Pancreas (tissue), 10 donors: ENCODE measurements at places on chromosomes 4 and X.

DNA sequence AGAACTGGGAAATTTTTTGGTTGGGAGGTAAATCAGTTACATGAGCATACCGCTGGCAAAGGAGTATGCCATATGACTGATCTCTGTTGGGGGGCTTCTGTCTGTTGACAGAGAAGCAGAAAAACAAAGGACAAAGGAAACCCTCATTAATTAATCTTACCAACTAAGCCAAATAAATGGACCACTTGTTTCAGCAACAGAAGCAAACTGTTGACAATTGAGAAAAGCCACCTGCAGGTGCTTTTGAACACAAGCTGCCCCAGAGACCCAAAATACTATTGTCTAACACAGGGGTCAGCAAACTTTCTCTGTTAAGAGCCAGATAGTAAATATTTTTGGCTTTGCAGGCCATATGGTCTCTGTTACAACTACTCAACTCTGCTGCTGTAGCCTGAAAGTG is 7.0 kb upstream of the FRYL start:
- H3K27me3 ChIP-seq, result no peaks in the 10 kb centered on the region
- DNase-seq, result no peak
- no peak overlapping the region for H3K27ac ChIP-seq
- H3K4me3 ChIP-seq, result no peak overlapping the region

- no peaks in the 10 kb centered on the region for H3K27me3 ChIP-seq
- no peaks in the 10 kb centered on the region for H3K36me3 ChIP-seq
- no peaks in the 10 kb centered on the region for H3K4me1 ChIP-seq
- no peak overlapping the region for H3K4me3 ChIP-seq
- no peak overlapping the region for H3K27ac ChIP-seq
Observed at GRCh38 chr4:117334451-117335188, 249.2 kb upstream of the TRAM1L1 start.

DNA sequence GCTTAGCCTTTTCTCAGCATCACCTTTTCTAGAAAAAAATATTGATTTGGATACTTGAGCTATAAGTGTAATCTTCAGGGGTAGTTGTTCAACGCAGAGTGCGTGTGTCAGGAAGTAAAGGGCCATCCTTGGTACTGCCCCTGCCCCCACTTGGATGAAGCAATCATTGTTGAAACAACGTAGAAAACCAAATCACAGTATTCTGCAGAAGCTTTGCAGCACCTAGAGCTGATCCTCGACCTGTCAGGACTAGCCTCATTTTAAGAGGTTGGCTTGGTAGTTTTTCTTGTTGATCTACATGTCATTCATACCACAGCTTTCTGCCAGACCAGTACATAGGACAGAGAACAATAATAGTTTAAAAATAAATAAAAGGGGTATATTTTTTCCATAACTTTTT is 65.3 kb upstream of the MYOZ2 start:
- H3K27ac ChIP-seq, result no peak overlapping the region
- H3K36me3 ChIP-seq, result no peaks in the 10 kb centered on the region

DNA sequence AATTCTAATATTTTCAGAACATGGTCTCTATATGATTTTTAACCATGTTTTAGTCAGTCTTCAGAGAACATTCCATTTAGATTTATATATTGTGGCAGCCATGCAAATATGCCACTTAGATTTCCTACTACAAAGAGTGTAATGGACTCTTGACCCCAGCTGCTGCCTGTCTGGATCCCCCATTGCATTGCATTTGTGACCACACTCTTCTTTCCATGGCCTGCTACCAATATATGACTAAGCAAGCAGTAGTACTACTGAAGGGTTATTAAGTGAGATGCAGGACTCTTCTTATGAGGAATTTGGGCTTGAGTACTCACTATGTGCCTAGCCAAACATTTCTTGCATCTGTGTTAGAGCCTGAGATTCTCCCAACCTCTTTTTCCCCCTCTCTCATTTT is 306.8 kb downstream of the PDHA2 start:
- H3K36me3 ChIP-seq, result no peaks in the 10 kb centered on the region
- H3K27me3 ChIP-seq, result no peaks in the 10 kb centered on the region
- H3K27ac ChIP-seq, result no peak overlapping the region
- no peak overlapping the region for H3K4me3 ChIP-seq

DNA sequence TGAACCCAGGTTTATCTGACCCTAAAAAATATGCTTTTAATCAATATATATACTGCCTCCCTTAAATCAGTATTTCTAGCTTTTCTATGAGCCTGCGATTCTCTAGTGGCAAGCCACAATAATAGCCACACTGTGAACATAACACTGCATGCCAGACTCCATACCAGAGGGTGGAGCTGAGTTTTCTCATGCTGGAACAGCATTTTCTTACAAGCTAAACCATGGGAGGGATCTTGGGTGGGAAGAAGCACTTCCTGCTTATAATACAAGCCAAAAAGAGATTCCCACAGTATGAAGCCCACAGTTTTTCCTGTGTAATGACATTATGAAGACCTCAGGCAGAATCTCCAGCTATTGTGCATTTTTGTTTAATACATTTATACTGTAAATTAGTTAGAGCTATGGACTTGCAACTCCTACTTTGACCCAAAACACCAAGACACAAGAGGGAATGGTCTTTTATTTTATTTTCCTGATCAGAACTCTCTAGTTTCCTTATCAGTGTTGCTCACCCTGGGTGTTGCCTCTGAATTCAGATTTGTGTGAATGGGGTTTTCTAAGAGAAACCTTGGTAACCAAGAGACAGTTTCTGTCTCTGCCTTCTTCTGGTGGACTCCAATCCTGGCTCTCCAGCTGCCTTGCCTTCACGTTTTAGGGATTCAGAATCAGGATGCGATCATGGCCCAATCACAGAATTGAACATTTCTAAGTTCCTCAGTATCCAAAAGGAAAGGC is 74.5 kb upstream of the EOLA2 start:
- H3K4me3 ChIP-seq, result no peak overlapping the region
- H3K4me1 ChIP-seq, result no peaks in the 10 kb centered on the region
- H3K27me3 ChIP-seq, result no peaks in the 10 kb centered on the region
- no peak for DNase-seq

- no peaks in the 10 kb centered on the region for H3K27me3 ChIP-seq
- DNase-seq, result no peak
- H3K36me3 ChIP-seq, result no peaks in the 10 kb centered on the region
Observed at GRCh38 chrX:45591650-45592049, 391.0 kb upstream of the DIPK2B start.

DNA sequence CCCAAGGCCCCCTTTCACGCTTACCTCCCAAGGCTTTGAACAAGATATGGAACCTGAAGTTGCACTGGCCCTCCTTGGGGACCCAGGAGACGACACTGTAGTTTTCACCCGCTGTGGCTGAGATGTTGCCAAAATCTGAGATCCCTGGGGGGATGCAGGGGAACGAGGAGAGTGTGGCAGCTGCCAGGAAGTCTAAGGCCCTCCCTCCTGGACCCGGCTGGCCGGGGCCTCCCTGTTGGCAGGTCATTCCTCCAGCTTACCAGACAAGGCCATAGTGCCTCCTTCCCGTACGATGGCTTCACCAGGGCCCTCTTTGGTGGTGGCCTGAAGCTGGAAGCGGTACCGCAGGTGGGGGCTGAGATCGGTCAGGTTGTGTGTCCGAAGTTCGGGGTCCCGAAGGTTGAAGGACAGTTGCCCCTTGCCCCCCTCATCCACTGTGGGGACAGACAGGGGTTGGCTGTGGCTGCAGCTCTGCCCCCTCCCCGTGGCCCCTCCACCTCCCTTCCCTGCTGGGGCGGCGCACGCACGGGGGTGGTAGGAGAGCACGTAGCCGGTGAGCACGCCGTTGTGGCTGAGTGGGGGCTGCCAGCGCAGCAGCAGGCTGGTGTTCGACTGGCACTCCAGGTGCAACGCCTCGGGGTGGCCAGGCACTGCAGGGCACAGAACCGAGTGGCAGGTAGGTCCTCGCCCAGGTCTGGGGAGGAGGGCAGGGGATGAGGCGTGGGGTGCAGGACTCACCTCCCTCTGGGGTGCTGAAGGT is 21.2 kb downstream of the L1CAM start:
- peak; percentile 66 for DNase-seq
- no peaks in the 10 kb centered on the region for H3K36me3 ChIP-seq
- H3K27me3 ChIP-seq, result no peaks in the 10 kb centered on the region
- H3K27ac ChIP-seq, result no peak overlapping the region
- no peaks in the 10 kb centered on the region for H3K4me1 ChIP-seq

GRCh38 chrX:118115953-118116712 is 477 bp downstream of the KLHL13 start:
- H3K27ac ChIP-seq, result peak overlapping the region; percentile 39
- DNase-seq, result no peak
- peak overlapping the region; percentile 35 for H3K4me3 ChIP-seq
- H3K27me3 ChIP-seq, result no peaks in the 10 kb centered on the region

DNA sequence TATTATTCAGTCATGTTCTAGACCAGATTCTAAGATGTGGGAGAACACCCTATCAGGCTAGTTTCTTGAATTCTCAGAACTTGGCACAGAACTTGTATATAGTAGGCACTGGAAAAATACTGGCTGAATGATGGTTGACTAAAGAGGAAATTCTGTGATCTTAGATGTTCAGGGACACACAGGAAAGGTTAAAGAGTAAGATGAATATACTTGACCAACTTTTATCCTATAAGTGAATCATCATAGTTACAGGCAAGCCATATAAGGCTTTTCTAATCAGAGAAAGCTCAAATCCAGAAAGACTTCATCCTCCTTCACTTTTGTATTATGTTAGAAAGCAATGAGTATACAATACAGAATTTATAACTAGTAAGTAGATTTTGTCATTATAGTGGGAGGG is 53.8 kb downstream of the SEPTIN11 start:
- no peak overlapping the region for H3K4me3 ChIP-seq
- no peak overlapping the region for H3K27ac ChIP-seq
- H3K4me1 ChIP-seq, result no peaks in the 10 kb centered on the region
- no peak for DNase-seq
- no peaks in the 10 kb centered on the region for H3K27me3 ChIP-seq
- no peaks in the 10 kb centered on the region for H3K36me3 ChIP-seq

DNA sequence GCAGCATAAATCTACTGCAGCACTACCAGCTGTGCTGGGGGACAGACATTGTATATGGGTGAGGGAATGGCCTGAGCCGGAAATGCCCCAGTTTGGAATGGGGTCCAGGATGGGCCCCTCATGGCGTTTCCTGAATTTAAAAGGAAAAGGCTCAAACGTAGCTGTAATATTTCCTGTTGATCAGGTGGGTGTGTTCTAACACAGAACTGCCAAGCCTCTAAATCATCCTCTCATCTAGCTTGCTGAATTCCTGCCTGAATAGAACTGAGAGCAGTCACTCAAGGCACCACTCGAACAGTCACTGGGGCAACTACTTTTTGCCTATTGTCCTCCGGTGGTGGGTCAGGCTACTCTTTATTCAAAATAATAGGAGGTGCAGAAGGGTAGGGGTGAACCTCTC is 28.7 kb downstream of the ADH6 start:
- DNase-seq, result no peak
- H3K4me1 ChIP-seq, result no peaks in the 10 kb centered on the region
- H3K36me3 ChIP-seq, result no peaks in the 10 kb centered on the region

GRCh38 chr4:151665022-151665784 is 95.6 kb downstream of the GATB start:
- no peaks in the 10 kb centered on the region for H3K36me3 ChIP-seq
- H3K27ac ChIP-seq, result no peak overlapping the region
- no peaks in the 10 kb centered on the region for H3K4me1 ChIP-seq
- H3K4me3 ChIP-seq, result no peak overlapping the region
- H3K27me3 ChIP-seq, result no peaks in the 10 kb centered on the region

- H3K27ac ChIP-seq, result no peak overlapping the region
- no peaks in the 10 kb centered on the region for H3K27me3 ChIP-seq
- no peak overlapping the region for H3K4me3 ChIP-seq
Observed at GRCh38 chr4:129543299-129543698, 447.3 kb downstream of the C4orf33 start.

DNA sequence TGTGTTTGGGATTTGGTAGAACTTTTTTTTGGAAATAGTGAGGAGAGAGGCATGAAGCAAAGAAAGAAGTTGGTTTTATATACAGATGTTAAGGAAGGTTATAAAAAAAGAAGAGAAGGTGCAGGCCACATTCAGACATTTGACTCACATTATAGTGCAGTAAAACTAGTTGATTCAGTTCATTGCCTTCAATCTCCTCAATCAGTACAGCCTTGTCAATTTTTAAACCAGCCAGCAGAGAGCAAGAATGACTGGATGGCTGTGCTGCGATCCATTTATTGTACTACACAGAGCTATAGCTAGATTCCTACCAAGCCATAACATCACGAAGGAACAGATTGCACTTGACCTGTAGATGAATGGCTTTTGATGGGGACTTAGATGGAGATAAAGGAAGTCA is 79.7 kb upstream of the LSM6 start:
- H3K36me3 ChIP-seq, result no peaks in the 10 kb centered on the region
- H3K4me1 ChIP-seq, result no peaks in the 10 kb centered on the region
- H3K27ac ChIP-seq, result no peak overlapping the region
- DNase-seq, result no peak
- H3K4me3 ChIP-seq, result no peak overlapping the region
- H3K27me3 ChIP-seq, result no peaks in the 10 kb centered on the region
